ENCODE measurements at places on chromosomes 2 and 18. TPM values are rescaled to one million over a fixed set of nuclear protein-coding genes. Genes with fewer than 3 reads are reported as not detected.

PLGLB2 gene
- 0.16 TPM for total RNA-seq

CABLES1 gene
- 1.5 TPM for total RNA-seq

DNA sequence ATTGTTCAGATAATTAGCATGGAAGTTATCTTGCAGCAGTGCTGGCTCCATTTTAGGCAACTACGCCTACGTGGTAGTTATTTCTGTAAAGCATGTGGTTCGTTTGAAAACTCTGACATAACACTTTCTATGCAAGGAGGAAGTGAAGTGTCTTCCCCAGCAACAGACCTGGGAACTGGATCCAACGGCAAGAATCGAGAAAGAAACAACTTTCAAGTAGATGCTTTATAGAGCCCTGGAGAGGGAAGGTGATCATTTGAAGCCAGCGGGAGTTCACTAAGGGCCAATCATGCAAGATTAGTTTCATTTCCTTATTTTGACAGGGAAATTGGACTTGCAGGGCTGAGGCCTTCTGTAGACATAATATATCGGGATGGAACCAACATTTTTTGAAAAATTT is 218.3 kb downstream of the ACKR3 start:
- DNase-seq: no peak

DNA sequence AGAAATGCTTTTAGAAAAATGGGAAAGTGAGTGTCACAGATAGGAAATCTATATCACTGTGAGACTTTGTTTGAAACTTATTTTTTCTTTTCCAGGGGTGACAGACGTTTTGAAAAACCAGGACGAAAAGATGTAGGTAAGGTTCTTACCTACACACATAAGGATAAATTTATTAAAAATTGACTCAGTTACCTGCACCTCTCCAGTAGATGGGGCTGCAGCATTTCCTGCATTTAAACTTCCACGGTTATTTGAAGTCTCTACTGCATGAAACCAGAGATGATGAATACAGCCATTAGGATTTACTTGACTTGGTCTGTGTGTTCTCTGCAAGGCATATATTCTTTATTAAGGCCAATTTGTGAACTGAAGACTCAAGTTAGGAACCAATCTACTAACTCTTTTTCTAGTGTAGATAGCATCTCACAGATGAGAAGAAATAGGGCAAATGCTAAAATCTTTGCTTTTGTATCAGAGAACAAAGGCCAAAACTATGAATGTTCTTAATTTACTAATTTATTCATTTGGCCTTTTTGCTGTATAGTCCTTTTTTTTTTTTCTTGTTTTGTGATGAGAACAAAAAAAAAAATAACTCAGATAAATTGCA is 15.0 kb downstream of the KCNJ13 start:
- DNase-seq: peak; percentile 21
